Fibroblast of villous mesenchyme (primary cell): ENCODE measurements at places on chromosomes 3 and 15. TPM values are rescaled to one million over a fixed set of nuclear protein-coding genes. Genes with fewer than 3 reads are reported as not detected.

GABRA5 gene
- total RNA-seq: 0.32 and 0.43 TPM in 2 replicates

ACKR2 gene
- under 0.01 TPM in 1 of 2 replicates, not detected in the other for total RNA-seq

GTF2A2 gene
- 25.1 and 39.3 TPM in 2 replicates for total RNA-seq

ETV5 gene
- 43.8 and 54.8 TPM in 2 replicates for total RNA-seq

DPH6 gene
- total RNA-seq: 13.8 and 15.8 TPM in 2 replicates

CNTN4 gene
- total RNA-seq: 6.9 and 9.0 TPM in 2 replicates

STARD5 gene
- total RNA-seq: 9.3 and 14.7 TPM in 2 replicates

CCNDBP1 gene
- 57.7 and 67.8 TPM in 2 replicates for total RNA-seq

BNC1 gene
- 5.2 and 6.9 TPM in 2 replicates for total RNA-seq

- DNase-seq: peak; percentile 48
Measured at GRCh38 chr15:29736744-29737020, 85.6 kb downstream of the TJP1 start.

DNA sequence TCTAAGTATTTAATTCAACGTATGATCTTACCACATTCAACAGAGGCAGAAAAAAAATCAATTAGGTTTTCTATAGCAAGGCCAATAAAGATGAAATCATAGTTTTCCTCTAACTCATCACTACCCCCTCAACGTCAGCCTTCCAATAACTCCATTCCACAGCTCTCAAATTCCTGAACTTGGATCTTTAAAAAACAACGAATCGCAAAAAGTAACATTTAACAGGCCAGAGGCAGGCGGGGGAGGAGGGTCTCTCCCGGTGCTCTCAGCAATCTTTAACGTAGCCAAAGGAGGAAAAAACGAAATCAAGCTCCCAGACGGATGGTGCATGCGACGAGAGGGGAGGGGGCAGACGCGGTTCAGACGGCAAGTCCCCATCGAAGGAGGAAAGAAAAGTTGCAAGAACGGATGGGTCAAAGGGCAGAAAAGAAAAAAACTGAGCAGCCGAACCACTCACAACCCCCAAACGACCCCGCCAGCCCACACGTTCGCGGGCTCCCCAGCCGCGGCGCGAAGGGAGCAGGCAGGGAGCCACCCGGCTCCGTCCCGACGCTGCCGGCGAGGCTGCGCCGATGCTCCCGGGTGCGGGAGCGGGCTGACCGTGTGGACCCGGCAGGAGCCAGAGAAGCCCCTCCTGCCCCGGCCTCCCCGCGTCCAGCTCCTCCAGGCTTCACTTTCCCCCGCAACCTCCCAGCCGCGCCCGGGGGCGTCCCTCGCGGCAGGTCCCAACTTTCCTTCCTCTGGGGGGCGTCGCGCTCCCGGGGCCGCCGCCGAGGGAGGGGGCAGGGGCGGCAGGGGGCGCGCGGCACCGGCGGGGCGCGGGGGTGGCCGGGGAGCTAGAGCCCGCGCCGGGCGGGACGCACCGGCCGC is 703 bp downstream of the PEAK1 start:
- DNase-seq: peak; percentile 48

- DNase-seq: no peak
Measured at GRCh38 chr15:33375236-33375635, 64.5 kb downstream of the RYR3 start.

- no peak for DNase-seq
Measured at GRCh38 chr3:194261581-194262063, 89.5 kb downstream of the CPN2 start.

- no peak for DNase-seq
Measured at GRCh38 chr3:25046911-25047771, 380.9 kb upstream of the RARB start.

- DNase-seq: no peak
Measured at GRCh38 chr15:29410338-29410737, 140.7 kb upstream of the NSMCE3 start.

- no peak for DNase-seq
Measured at GRCh38 chr3:180319461-180319860, 282.5 kb upstream of the TTC14 start.

DNA sequence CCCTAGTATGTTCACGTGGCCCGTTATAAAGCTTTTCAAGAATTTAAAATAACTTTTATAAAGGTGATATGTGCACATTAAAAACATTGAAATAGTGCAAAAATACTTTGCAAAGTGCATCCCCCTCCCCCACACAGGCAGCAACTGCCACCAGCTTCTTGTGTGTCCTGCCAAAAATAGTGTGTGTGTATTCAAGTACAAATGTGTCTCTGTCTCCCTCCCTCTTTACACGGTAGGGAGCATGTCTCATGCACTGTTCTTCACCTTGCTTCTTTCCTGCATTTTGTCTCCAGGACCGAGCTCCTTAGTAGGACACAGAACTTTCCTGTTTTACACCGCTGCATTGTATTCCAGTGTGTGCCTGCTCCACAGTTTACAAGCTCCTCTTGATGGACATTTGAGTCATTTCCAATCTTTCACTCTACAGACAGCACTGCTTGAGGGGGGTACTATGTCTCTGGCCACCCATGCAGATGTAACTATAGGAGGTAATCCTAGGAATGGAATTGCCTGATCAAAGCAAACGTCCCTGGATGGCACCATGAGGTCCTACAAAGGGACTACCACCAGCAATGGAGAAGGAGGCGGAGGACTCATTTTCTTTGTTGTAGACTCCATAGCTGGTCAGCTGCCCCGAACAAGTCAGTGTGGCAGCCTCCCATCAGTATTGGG is 52.4 kb downstream of the SLC6A6 start:
- DNase-seq: no peak
